ENCODE measurements at places on chromosomes 2 and 18.

- no peak for DNase-seq
Measured at GRCh38 chr2:207937253-207937652, 88.1 kb downstream of the PLEKHM3 start.

DNA sequence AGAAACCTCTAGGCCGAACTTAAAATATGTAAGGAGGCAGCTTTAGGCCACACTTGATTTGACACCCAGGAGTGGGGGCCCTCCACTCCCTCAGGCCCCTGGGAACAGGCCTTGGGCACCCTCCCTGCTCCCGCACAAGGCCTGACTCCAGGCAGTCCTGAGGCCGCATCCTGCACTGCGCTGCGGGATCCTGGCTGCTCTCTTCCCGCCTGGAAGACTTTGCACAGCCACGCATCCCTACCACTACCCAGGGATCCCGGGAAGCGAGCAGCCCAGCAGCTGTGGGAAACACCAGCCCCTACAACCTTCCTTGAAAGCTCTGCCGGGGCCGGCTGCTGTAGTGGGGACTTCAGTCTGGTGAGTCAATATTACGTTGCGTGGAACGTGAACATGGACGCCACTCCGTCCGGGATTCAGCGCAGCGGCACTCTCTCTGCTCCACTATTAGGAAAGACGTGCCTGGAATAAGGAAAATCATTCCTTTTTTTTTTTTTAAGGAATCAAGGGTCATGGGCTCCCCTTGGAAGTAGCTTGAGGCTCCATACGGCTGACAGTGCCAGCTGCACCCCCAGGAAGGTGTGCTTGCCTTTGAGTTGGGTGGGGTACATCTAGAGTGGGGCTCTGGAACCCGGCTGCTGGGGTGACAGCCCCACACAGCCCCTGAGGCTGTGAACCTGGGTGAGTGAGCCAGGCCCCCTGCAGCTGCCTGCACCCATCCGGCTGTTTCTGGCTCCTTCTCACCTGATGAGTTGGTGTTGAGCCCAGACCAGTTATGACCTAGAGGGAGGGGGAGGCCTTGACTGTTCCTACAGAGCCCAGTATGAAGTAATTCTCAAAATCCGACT, 119.2 kb upstream of the TMEM18 start:
- DNase-seq: no peak

DNA sequence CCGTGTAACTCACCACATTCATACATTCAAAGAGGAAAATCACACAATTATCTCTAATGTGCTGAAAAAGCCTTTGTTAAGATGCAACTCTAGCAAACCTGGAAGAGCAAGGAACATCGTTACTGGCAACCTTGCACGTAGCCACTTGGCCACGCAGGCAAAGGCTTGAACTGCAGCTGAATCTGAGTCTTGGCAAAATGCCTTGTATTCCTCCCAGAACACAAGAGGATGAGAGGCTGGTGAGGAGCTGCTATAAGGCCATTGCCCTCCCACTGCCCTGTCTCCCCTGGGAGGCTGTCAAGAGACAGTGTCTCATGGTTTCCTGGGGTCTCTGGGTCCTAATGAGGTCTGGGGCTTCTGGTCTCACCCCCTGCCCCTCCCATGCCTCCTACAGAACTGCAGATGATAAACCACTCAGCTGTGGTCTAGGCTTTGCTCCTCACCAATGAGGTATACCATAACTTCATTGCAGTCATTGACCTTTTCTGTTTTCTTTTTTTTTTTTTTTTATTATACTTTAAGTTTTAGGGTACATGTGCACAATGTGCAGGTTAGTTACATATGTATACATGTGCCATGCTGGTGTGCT, 141.4 kb downstream of the SPP2 start:
- no peak for DNase-seq

- DNase-seq: no peak
Measured at GRCh38 chr18:79416022-79416676, 20.4 kb downstream of the NFATC1 start.

DNA sequence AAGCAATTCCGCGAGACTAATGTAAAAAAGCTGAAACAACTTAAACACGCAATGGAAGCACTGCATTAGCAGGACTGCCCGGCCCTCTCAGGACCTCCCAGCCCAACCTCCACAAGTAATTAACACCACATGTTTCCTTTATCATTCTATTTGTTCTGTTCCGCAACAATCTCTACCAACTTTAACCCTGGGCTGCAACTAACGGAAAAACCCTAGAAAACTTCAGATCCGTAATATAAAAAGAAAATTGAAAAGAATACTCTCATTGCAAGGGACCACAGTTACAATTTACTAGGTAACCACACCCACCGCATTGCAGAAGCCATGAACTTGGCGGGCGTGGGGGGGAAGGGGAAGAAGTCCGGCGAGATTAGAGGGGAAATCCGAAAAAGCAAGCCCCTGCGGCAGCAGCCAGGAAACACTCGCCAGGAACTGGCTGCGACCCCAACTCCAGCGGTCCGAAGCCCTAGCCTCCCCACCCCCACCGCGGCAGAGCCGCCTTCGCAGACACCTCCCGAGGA, 1.2 kb downstream of the EPB41L3 start:
- DNase-seq: peak; percentile 59

DNA sequence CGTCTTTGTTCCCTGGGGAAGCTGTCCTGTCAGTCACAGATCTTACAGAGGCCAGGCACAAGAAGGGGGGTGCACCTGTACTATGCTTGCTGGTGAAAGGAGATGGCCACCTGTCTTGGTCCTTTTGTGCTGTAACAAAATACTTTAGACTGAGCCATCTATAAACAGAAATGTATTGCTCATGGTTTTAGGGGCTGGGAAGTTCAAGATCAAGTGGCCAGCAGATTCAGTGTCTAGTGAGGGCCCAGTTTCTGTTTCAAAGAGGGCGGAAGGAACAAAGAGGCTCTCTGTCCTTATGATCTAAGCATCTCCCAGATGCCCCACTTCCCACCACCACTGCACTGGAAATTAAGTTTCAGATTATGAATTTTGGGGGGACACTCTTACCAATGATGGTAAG, 35.5 kb upstream of the RPL37A start:
- DNase-seq: no peak

GRCh38 chr2:236658974-236659757, 89.5 kb downstream of the ACKR3 start:
- no peak for DNase-seq

GRCh38 chr2:225428360-225428759, 28.9 kb downstream of the NYAP2 start:
- no peak for DNase-seq

DNA sequence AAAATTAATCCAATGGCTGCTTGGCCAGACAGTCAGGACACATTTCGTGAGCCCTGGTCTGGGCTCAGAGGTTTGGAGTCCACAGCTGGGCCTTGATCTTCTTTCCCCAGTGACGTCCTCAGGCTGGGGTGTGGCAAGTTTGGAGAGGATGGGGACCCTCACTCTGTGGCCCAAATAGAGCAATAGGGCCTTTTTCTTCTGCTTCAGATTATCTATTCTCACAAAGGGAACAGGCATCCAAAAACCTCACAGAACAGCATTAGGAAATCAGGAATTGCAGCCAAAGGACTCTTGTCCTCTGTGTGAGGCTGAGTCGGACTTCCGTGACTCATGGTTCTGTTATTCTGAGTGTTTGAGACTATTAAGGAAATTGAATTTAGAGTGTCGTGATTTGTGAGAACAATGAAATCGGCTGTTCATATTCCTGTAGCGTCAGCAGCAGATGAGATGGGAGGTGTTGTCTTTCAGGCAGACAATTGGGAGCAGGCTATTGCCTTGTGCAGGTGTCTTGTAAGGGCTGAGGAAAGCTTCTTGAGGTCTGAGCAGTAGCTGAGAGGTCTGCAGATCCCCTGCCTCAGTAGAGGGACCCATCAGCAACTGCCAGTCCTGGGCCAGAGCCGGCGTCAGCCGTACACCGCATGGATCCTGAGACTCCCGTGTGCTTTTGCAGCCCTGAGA, 113.8 kb downstream of the SH3RF3 start:
- DNase-seq: peak; percentile 79

- no peak for DNase-seq
Measured at GRCh38 chr18:77300579-77300978, 50.9 kb downstream of the GALR1 start.

Measured in muscle of arm (tissue), 14 donors.